ENCODE measurements at places on chromosomes 4 and X.

DNA sequence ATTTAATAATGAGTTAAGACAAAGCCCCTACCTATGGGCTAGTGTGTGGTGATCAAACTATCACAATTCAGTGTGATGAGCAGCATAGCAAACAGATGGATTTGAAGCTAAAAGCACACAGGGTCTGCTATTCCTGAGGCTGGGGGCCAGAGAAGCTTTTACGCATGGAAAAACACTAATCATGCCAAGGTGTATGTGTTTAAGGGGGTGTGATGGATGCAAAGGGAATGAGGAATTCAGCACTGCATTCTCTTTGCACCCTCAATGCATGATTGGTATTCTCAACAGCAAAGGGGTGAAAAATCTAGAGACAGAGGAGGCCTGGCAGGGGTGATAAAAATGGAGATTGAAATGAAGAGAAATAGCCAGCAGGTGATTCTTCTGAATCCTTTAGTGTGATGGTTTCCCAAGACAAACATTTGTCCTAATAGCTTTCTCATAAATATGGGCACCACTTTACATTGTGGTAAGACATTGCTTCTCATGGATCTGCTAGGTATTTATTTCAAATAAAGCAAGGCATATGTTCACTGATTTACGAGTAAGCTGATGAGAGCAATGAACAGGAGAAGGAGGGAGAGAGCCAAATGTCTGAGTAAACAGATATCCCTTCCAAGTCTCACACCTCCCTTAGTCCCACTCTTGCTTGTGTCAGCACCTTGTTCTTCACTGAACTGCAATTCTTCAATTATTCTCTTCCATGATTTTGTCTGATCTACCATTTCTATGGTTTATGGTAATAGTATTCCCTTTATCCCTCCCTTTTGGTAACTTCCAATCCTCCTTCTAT lies 15.7 kb downstream of the C1QTNF7 start:
- no peak for DNase-seq

DNA sequence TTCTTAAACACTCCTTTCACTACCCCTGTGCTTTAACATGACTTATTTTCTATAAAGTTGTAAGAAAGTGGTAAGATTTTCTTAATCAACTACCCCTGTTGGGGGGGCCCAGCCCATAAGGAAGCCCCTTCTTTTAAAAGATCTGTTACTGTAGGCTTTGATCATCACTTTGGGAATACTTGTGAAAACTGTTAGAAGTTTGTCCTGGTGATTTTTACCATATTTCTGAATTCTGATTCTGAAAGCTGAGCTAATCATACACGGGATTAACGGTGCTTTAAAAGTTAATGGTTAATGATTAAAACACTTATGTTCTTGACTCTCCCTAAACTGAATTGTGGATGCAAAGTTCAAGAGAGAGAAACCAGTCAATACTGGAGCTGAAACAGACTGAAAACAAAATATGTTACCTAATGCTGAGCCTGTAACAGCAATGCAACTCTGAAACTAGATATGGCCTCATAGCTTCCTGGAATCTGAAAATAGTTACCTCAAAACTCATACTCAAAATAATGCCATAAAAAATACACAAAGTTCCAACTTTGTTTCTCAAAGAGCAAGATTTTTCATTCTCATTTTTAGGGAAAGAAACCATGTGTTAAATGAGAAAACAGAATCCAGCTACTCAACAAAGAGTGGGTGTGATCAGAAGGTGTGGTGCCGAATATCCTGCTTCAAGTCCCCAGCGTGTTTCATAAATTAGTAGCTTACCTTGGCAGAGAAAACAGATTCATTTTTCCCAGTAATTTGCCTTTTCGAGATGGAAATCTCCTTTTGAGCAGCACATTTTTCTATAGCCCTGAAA lies 31.6 kb downstream of the ADH7 start:
- no peak for DNase-seq

- peak; percentile 60 for DNase-seq
Measured at GRCh38 chrX:110407910-110408545, 49.4 kb downstream of the RTL9 start.

DNA sequence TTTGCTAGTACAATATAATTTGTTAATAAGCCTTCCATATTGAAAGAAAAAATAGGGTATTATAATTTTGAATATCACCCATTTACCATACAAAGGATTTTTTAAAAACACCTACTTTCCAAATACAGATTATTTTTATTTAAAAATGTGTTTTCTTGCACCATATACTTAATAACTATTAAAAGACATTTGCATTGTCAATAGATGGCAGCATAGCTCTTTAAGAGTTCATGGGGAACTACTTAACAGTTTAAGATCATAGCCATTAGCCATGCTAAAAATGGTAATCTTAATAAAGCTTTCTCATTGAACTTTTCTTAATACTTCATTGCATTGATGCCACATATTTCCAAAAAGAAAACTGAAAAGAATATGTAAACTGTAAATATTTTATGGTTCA lies 1995.9 kb downstream of the C4orf33 start:
- peak; percentile 2 for DNase-seq

GRCh38 chr4:99207069-99207743 lies 11.8 kb downstream of the ADH6 start:
- no peak for DNase-seq

DNA sequence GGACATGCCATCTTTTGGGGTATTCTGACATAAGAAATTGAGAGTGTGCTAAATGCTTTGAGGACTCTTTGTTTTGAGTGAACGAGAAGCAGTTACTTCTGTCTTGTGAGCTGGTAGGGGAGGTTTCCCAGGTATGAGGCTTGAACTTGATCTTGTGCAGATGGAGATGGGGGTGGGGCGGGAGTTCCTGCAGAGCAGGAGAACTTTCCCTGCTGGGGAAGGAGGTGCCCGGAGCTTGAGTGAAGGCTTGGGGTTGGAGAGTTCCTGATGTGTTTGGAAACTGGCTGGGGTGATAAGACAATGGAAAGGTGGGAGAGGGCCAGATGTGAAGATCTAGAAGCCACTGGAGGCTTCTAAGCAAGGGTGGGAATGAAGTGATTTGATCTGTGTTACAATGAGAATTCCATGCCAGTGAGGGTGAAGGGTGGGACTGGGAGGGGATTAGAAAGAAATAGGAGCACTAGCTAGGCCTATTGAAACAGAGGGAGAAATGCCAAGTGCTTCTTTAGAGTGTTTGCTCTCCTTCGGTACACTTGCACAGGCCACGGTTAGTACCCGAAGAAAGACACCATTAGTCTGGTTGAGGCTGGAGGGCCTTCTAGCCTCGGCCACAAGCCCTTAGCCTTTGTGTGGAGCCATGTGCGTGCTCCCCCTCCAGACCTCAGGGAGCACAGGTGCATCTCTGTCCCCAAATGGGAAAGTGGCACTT lies 103.5 kb upstream of the STOX2 start:
- peak; percentile 10 for DNase-seq

GRCh38 chrX:130878350-130879341 lies 24.4 kb downstream of the ENOX2 start:
- no peak for DNase-seq

DNA sequence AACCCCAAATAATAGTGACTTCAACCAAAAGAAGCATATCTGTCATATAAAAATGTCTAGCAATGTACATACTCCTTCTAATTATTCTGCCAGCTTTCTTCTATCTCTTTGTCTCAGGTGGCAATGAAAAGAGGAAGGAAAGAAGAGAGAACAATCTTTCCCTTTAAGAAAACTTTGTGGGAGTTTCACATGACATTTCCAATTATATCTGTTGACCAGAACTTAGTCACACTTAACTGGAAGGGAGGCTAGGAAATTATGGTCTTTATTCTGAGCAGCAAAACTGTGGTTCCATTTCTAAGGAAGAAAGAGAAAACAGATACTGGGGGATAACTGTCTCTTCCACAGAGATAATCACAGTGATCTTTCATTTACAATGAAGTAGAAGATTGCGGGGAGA lies 12.9 kb upstream of the MAOA start:
- no peak for DNase-seq

DNA sequence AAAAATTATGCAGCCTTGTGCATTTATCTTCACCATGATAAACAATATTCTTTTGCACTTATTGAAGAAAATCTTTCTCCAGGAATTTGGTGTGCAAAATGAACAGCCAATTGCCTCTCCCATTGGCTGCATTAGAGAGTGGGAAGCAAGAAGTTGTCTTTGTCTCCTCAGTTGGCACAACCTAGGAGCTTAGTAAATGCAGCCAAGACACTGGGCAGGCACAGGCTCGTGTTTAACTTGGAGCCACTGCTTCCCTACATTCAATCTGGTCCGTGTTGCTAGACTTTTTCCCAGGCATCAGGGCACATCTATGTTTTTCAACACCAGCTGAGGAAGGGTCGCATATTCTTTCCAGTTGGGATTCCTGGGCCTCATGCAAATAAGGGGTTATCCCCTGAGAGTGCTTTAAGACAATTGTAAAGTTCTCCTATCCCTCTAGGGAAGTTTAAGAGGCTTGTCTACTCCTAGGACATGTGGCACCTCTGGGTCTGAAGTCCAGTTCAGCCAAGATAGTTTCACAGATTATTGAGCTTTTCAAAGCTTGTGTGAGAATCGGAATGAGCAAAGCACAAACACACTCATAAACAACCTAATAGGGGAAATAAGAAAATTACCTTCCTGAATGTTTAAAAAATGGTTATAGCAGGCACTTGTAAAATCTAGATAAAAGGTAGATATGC lies 31.8 kb upstream of the SRD5A3 start:
- DNase-seq, result no peak

DNA sequence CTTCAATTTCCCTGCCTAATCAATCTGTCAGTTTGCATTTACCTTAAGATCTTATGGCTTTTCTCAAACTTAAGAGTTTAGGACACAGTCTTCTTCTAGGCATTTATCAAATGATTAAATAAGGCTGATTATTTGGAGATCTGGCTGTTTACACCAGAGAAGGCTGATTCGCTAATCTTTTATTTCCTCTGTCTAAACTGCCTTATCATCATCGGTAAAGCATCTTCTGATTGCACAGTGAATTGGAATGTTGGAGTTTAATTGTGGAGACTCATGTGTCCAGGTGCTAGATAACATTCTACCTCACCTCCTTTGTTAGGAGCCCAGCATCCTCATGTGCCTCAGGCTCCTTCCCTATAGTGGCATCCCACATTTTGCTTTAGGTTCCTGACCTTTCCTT lies 100.3 kb upstream of the DDIT4L start:
- DNase-seq, result no peak

DNA sequence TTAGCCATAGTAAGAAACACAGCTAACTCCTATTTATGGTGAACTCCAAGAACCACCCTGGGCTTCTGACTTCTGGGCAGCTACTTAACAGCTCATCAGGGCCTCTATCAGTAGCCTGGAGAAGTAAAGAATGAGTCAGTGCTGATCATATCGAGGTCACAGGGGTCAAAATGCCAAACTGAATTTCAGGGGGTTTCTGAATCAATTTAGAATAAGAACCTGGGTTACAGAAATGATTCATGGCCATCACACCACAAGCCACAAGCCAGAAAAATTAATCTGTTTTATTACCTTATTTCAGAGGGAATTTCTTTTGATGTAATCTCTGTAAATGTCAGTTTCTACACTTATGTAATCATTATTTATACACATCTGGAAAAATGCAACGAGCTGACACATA lies 64.4 kb downstream of the CHST7 start:
- DNase-seq, result no peak

DNA sequence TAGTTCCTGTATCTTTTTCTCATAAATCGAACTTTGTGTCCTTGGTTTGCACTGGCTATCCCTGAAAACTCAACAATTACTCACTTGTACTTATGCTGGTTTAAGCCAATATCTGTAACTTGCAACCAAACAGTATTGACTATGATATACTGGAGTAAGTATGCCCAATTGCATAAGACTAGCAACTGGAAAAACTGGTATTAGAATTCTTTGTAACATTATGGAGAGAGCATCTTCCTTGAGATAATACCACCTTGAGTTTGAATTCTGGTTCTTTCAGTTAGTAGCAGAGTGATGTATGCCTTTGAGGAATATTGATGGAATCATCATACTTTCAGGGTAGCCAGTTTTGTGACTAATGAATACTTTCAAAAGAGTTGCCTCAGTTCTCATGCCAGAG lies 28.1 kb downstream of the BMP3 start:
- no peak for DNase-seq

DNA sequence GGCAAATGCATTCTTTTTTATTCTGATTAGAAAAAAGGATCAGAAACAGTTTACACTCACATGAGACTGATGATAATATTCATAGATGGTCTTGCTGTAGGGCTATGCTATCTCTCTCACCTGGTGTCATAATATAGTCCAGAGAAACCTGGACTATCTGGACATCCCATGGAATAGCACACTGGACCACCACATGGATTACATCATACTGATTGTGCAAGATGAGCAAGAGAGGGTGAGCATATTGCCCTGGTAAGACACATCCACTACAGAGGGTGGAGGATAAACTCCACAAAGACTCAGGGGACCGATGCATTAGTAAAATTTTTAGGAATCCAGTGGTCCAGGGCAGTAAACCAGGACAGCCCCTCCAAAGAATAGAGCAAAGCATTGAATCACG lies 8.2 kb downstream of the SYN1 start:
- DNase-seq, result no peak

GRCh38 chrX:39459952-39460351 lies 637.8 kb downstream of the BCOR start:
- DNase-seq, result peak; percentile 20

DNA sequence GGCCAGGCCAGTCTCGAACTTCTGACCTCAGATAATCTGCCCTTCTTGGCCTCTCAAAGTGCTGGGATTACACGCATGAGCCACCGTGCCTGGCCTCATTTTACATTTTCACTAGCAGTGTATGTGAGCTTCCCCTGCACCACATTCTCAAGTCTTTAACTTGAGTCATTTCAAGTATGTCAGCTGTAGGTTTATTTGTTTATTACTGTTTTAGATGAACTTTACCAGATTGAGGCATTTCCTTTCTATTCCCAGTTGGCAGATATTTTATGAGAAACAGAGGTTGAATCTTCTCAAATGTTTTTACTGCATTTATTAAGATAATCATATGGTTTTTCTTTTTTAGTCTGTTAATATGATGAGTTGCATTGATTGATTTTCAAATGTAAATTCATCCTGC lies 114.6 kb upstream of the SH3RF1 start:
- no peak for DNase-seq

- DNase-seq, result no peak
Measured at GRCh38 chr4:118033148-118034052, 886 bp upstream of the NDST3 start.

- DNase-seq, result no peak
Measured at GRCh38 chr4:77193511-77194102, 36.6 kb downstream of the CCNG2 start.

- no peak for DNase-seq
Measured at GRCh38 chrX:42143866-42144592, 220.7 kb upstream of the CASK start.

GRCh38 chr4:108519911-108520601 lies 100.3 kb upstream of the RPL34 start:
- DNase-seq, result no peak

DNA sequence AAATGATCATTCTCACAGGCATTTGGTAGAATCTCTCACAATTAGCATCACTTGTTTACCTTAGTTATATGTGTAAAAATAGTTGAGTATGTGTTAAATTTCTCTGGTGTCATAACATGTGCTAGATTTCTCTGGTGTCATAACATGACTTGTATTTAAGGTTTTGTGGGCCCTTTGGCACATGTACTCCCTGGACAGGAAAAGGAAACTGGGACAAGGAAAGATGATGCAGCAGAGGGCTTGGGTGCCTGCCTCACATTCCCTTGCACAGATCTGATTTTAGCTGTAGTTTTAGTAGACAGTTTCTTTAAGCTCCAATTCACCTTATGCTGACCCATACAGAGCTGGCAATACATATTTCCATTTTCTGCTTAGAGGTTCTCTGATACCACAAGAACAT lies 726.0 kb downstream of the C4orf33 start:
- DNase-seq, result no peak

- DNase-seq, result no peak
Measured at GRCh38 chrX:9927698-9928482, 39.3 kb upstream of the CLDN34 start.

Data from NCI-H2029 treated with DMSO at 0.1 percent for 48 hours (cell line).